ENCODE measurements at places on chromosomes 5 and 9.

DNA sequence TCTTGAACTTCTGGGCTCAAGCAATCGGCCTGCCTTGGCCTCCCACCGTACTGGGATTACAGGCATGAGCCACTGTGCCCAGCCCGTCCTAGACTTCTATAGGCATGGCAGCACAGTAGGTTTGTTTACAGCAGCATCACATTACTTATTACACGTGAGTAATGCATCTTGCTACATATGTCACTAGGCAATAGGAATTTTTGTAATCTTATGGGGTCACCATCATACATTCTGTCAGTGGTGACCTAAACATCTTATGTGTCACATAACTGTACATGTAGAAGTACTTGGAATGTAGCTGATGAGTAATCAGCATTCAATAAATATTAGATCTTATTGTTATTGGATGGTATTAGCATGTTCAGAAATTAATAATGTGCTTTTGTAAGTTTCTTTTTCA is 22.9 kb upstream of the ABCA1 start:
- no peak for DNase-seq

- no peak for DNase-seq
Observed at GRCh38 chr5:117999939-118000549, 988.3 kb downstream of the DTWD2 start.

- DNase-seq, result no peak
Observed at GRCh38 chr9:112887381-112887780, 3.3 kb downstream of the SLC46A2 start.

DNA sequence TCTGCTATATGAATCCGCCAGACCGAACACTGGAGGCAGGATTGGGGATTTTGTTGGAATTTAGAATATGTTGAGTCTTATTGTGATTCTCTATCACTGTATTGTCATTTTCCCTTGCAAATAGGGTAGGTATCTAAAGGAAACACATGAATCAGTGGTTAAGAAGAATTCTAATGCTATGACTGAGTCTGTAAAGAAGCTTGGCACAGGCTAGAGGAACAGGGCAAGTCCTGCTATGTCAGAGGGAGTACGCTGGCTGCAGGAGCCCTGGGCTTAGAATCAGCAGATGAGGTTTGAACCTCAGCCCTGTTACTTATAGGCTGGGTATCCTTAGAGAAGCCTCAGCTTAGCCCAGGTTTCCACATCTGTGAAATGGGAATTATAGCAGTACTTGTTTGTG is 198.1 kb downstream of the NR3C1 start:
- no peak for DNase-seq

GRCh38 chr5:133942614-133943474 is 25.6 kb downstream of the C5orf15 start:
- DNase-seq, result no peak

- DNase-seq, result no peak
Observed at GRCh38 chr9:34001298-34001697, 47.4 kb downstream of the UBAP2 start.

DNA sequence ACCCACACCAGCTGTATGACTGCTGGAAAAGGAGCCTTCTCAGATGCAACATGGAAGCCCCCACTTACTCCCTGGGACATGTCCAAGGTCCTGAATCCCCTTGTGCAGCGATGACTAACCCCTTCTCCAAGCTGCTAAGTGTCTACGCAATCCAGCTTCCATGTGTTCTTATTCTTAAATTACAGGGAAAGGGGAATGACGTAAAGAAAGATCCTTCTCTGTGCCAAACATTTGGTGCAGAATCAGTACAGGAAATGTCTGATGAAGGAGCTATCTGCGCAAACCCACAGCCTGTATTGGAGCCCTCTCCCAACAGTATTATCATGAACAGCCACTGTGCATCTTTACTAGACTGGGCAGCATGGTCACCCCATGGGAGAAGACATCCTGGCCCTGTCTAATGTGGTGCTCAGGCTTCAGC is 183.2 kb downstream of the FRMD3 start:
- no peak for DNase-seq

GRCh38 chr5:40672425-40672824 is 7.3 kb upstream of the PTGER4 start:
- DNase-seq, result no peak

GRCh38 chr5:137594717-137595116 is 95.6 kb upstream of the SPOCK1 start:
- no peak for DNase-seq

- no peak for DNase-seq
Observed at GRCh38 chr5:9551567-9552537, 6.0 kb upstream of the SEMA5A start.

- no peak for DNase-seq
Observed at GRCh38 chr9:86511614-86512360, 157.6 kb upstream of the TUT7 start.

GRCh38 chr9:6936103-6936502 is 178.3 kb downstream of the KDM4C start:
- DNase-seq, result no peak

DNA sequence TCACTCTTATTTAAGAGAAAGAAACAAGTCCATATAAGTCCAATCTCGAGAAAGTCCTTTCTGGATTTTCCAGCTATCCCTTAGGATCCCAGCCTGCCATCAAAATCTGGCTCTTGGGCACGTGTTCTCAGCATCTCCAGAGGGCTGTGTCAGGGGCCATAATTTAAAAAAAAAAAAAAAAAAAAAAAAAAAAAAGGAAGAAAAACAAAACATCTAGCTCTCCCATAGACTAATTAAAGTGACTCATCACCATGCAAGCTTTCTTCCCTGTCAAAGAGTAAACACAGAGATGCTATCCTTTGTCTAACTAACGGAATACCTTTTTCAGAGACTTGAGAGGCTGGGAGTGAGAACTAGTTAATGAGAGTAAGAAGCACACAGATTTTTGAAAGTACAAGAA is 44.9 kb upstream of the MYO10 start:
- no peak for DNase-seq

DNA sequence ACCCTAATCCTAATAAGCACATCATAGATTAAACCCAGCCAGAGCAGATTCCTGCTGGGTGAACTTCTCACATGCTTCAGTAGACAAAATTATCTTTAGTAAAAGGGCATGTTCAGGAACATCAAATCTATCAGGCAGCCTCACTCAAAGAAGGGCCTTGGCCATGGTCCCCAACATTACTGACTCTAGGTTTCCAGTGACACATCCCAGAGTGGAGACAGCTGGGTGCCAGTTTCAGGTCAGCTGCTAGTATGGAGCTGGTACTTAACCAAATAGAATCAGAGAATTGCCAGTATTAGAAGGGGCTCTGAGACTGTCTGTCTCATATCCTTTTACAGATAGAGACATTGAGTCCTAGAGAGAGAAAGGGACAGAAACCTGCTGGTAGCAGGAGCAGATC is 44.1 kb upstream of the GALNT10 start:
- no peak for DNase-seq

GRCh38 chr5:82560969-82561368 is 282.8 kb upstream of the RPS23 start:
- no peak for DNase-seq

GRCh38 chr5:81140441-81140840 is 92.7 kb upstream of the CKMT2 start:
- DNase-seq, result no peak

DNA sequence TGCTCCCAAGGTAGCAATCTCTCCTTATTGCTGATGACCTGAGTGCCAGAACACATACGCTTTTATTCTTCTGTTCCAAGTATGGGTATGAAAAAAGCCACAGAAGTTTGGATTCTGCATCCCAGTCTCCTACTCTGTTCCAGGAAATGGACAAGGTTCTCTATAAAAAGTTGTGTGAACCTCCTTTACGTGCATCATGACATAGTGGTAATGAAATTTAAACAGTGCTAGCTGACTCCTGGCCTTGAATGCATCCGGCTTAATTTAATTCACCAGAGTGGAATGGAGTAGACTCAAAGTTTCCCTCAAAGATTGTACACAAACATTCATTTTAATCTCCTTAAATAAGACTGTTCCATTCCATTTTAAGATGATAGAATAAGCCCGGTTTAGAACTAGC is 68.9 kb downstream of the LURAP1L start:
- DNase-seq, result no peak

- DNase-seq, result no peak
Observed at GRCh38 chr5:148843510-148844318, 17.3 kb downstream of the ADRB2 start.

GRCh38 chr5:37640088-37640487 is 199.8 kb downstream of the GDNF start:
- no peak for DNase-seq

DNA sequence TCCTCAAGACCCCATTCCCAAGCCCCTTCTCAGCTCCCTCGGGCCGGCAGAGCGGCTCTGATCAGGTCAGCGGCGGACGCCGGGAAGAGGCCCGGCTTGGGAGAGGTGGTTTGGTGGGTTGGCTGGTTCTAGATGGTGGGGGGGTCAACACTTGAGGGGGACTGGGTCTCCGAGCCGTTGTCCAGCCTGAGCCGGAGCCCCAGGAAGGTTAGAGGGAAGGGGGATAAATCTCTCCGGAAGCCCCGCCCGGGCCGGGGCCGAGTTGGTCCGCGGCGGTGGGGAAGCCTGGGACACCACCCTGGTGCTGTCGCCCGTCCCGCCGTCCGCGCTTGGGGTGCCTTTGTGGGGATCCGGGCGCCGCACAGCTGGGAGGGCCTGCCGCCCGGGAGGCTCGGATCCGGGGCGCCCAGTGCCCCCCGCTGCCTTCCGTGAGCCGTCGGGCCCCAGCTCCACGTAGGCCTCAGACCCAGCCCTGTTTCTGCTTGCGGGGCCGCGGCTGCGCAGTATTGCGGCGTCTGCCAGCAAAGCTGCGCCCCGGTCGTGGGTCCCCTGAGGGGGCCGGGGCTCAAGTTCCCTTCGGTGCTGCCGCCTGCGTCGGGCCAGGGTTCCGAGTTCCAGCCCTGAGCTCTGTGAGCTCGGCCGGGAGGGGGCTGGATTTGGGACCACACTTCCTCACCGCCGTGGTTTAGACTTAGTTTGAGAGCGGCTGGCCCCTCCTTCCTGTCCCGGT is 542 bp upstream of the TRIM52 start:
- DNase-seq, result no peak

- no peak for DNase-seq
Observed at GRCh38 chr5:119271758-119272730, 83.8 kb upstream of the TNFAIP8 start.

DNA sequence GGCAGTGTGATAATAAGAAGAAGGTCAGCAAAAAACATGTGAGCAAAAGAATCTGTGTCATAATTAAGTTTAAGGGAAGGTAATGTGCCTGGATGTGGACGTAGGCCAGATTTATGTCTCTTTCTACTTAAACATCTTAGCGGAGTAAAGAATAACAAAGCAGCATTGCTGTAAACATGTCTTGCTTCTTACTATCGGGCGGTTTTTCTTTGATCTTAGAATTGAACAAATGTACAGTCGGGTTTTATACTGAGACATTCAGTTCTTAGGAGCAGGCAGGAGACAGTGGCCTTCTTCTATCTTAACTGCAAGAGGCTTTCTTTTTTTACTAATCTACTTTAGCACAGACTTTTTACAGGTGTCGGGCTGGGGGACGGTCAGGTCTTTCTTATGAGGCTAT is 40.4 kb upstream of the FLT4 start:
- DNase-seq, result no peak

GRCh38 chr9:117821954-117822353 is 117.8 kb downstream of the TLR4 start:
- no peak for DNase-seq

GRCh38 chr9:116501871-116502270 is 185.2 kb upstream of the TRIM32 start:
- no peak for DNase-seq

DNA sequence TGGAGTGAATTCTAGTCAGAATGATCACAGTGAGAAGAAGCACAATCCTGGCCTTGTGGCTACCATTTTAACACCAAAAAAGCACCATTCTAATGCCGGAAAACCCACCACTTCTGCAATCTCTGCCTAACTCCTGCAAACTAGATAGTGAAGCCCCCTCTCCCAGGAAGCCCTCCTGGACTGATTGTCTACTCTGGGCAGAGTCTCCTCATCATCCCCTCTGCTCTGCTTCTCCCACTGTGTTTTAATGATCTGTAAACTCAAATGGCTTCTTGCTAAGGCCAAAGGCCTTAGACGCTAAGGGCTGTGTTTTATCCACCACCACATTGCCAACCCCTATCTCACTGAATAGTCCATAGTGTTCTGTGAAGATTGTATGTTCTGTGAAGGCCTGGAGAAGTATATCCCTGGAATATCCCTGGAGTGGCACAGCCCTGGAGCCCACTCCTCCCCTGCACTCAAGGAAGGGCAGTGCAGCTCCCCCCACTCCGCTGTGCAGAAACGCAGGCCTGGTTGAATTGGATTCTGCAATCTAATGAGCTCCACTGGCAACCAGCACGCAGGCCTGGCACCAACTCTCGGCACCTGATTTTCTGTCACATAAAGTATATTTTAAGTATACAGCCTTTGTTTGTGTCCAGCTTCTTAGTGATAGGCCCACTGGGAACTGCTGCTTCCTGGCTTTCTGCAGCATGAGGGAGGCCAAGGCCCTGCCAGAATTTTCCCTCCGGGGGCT is 126.3 kb downstream of the ATPSCKMT start:
- no peak for DNase-seq

DNA sequence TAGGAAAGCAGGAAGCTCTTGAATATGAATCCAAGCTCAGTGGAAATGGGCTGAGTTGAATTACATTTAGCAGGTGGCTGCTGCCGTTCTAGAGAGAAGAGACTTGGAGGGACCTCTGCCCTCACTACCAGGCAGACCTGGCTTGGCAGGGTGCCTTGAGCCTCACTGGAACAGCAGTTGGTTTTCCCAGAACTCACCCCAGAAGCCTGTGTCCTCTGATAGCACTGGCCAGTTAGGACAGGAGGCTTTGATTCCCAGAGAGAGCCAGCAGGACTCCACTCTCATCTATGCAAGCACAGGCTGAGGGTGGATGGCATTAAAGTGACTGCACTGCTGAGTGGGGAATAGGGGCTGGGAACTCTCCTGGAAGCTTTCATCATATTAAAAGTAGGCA is 54.8 kb downstream of the PWWP2A start:
- DNase-seq, result no peak

DNA sequence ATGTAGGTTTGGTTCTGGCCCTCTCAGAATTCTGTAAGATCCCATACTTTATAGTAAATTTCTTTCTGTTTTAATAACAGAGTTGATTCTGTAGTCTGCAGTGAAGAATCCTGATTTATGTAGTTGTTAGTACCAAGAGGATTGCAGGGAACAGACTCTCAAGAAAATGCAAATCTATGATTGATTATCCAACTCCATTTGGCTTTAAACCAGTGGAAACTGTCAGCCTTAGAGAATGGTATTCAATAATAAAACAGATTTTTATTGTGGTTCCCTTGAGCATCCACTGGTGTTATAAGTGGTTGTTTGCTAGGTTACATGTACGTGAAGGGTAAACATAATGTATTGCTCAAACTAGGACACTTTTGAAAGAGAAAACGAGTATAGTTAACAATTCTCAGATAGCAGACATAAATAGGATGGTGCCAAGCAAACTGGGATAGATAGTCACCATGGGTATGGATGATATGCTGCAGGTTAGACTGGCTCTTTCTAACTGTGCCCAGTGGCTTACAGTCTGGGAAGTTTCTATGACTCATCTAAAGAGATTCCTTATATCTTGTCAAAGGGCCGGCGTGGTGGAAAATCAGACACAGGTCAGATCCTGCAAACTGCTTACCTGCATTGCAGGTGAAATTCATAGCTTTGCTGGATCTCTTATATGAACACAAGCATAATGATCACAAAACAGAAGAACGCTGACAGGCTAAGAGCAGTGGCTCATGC is 41.7 kb upstream of the RPS23 start:
- DNase-seq, result no peak
